ENCODE measurements at places on chromosomes 12 and 14.

DNA sequence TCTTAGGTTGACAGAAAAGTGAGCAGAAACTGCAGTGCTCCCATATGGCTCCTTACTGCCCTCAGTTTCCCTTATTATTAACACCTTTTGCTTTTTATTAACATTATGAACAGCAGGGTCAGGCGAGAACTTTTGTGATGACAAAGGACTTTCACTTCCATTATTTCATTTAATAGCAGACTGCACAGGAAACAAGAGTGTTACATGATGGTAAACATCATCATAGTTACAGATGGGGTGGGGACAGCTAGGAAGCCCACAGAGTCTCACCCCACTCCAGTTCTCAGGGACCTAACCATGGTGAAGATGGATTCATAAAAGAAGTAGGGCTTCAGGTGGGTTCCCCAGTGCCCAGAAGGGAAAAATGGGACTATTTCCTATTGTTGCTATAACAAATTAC lies 110.1 kb upstream of the PELI2 start:
- no peak for DNase-seq

- no peak for DNase-seq
Measured at GRCh38 chr14:34673702-34674101, 40.7 kb downstream of the CFL2 start.

DNA sequence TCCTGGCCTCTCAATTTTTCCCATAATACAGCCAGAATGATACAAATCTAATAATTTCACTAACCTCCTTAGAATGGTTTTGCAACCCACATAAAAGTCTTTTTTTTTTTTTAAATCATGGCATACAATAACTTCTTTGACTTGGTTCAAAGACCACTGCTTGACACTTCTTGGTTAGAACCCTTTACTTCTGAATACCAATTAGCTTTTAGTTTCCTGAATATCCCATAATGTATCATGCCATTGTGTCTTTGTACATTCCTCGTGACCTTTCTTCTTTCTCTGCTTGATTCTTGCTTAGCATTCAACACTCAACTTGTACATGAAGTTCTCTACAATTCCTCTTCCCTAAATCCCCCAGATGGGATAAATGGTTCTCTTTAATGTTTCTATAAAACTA lies 19.3 kb downstream of the KLHL28 start:
- no peak for DNase-seq

- DNase-seq = no peak
Measured at GRCh38 chr12:1880153-1880845, 38.2 kb downstream of the CACNA2D4 start.

GRCh38 chr12:111046896-111047295 lies 126.5 kb upstream of the MYL2 start:
- no peak for DNase-seq

- DNase-seq = peak; percentile 77
Measured at GRCh38 chr14:69093631-69094421, 59.1 kb downstream of the DCAF5 start.

DNA sequence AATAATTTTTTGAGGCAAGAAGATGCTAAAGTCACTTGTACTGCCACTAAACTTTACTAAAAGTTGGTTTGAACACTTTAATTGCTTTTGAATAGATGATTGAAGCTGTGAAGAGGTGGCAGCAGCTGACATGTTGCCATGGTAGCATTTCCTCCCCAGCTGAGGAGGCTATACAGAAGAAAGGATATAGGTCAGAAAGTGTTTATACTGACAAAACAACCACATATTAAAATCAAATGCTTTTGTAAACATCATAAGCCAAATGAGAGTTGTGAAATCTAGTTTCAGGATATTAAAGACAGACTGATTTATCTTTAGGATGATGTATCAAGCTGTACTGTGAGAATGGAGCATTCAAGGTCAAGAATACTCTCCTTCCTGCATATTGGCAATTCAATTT lies 41.7 kb downstream of the TSPAN19 start:
- peak; percentile 51 for DNase-seq

DNA sequence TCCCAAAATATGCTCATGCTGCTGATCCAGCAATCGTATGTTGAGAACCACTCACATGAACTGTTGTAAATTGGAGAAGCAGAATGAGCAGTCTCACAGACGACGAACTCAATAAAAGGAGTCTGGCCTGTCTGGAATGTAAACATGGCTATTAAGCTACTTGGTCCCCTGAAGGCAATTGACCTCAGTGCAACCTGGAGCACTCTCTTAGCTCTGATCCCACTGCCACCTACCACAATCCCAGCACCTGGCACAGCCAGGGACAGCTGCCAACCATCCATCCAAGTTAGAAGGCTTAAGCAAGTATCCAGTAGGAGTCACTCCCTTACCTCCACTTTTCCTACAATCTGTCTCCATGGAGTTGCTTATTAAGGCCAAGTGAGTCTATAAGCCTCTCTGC lies 406.9 kb upstream of the CLEC14A start:
- DNase-seq = no peak

GRCh38 chr14:87785897-87786296 lies 207.1 kb downstream of the GALC start:
- no peak for DNase-seq

GRCh38 chr12:109386059-109386433 lies 38.3 kb downstream of the MYO1H start:
- no peak for DNase-seq

DNA sequence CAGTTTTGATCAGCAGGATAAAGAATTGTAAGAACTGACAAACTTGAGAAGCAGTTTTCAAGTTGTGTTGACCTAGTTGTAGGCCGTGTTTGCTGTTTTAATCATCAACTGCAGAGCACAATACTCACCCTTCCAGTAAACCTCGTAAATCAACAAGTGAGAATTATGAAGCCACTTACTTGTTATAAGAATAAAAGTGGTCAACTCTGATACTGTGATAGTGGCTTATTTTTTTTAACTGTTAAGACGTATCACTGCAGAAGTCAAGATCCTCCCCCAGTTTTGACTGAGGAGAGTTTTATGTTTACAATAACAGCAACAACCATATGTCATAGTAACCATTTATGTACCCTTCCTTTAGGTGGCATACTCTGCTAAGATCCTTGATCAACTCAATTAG lies 100.8 kb upstream of the DACT1 start:
- DNase-seq = no peak

DNA sequence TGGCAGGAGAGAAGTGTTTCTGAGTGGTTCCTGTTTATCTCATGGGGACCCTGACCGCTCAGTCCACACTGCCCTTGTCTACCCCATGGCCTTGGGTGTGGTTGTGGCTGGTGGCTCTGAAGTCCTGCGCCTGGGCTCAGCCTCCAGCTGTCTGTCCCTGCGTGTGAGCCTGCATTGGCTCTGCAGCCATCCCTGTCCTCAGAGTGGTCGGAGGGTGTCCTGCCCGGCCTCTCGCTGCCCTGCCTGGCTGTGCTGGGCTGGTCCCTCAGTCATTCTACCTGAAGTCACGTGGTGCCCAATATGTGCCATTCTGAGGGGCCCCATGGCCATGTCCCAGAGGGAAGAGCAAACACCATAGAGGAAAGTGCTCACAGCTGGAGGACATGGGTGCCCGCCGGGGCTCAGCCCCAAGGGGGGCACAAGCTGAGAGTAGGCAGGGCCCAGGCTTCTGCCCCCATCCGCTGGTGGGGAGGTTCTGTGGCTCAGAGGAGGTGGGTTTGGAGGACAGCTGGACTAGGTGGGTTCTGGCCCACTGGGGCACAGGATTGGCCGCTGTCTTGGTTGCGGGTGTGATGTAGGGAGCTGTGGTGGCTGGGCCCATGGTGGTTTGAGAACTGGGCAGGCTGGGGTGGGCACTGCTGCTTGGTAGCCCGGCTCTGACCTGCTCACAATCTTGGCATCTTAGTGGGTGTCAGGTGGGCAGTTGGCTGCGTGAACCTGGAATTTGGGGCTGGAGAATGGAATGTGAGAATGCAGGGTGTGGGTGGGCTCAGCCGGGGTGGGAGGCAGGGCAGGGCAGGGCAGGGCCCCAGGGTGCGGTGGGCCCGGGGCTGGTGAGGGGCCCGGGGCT lies 11.6 kb downstream of the TEDC1 start:
- no peak for DNase-seq

DNA sequence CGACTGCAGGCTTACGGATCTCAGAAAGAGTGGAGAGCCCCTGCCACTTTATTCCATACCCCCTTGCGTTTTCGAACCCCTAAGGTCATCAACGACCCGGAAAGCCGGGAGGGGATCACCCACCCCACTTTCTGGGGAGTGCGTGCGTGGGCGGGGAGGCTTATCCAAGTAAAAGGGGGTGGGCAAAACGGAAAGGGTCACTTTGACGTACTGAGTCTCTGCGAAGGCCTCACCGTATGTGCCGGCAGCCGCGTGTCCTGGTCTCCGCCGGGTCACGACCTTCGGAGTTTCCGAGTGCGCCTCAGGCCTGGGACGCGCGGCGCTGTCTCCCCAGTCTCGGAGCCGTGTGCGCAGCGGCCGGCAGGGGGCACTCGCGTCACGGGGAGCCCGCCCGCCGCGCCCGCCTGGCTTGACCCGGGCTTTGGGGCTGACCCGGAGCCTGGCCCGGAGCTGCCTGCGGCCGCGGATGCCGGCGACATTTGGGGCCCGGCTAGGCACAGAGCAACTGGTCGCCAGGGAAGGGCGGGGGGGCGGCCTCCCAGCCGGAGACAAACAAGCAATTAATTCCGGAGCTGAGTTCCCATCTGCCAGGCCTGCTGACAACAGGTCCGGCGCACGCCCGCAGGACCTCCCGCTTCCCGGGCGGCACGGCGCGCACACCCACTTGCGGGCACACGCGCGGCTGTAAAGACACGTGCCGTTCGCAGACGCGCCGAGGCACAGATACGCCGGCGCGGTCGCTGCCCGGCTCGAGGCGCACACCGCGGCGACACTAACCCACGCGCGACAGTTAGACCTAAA lies 890 bp upstream of the KIF26A start:
- DNase-seq = peak; percentile 63

- no peak for DNase-seq
Measured at GRCh38 chr14:64663174-64663573, 41.0 kb upstream of the PLEKHG3 start.

DNA sequence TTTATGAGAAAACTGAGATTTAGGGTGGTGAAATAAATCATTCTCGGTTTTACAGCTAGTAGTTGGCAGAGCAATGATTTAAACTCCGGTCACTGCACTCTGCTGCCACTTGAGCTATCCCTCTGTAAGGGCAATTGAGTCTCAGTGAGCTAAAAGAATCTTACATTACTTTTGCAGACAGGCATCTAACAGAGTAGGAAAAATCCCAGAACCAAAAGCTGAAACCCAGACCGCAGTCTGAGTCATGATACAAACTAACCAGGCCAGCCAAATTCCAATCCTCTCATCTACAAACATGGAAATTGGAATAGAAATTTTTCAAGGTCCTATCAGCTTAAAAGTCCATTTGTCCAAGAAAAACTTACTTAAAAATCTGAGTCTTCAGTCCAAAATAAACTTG lies 73.7 kb downstream of the ANKS1B start:
- DNase-seq = peak; percentile 78

GRCh38 chr12:106581543-106582248 lies 1.1 kb upstream of the RFX4 start:
- DNase-seq = peak; percentile 18

DNA sequence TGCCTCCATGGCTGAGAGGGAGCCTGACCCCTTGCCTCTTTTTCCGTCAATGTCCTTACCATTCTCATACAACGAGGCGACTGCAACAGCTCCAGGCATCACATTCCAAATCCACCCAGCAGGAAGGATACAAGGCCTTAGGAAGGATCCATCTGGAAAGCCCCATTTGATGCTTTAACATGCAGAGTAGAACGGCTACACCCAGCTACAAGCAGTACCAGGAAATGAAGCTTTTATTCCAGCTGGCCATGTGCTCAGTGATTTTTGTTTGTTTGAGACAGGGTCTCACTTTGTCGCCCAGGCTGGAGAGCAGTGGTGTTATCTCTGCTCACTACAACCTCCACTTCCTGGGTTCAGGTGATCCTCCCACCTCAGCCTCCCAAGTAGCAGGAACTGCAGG lies 124.8 kb downstream of the TMEM132D start:
- DNase-seq = no peak

- peak; percentile 70 for DNase-seq
Measured at GRCh38 chr12:76247026-76247646, 101.1 kb downstream of the BBS10 start.

DNA sequence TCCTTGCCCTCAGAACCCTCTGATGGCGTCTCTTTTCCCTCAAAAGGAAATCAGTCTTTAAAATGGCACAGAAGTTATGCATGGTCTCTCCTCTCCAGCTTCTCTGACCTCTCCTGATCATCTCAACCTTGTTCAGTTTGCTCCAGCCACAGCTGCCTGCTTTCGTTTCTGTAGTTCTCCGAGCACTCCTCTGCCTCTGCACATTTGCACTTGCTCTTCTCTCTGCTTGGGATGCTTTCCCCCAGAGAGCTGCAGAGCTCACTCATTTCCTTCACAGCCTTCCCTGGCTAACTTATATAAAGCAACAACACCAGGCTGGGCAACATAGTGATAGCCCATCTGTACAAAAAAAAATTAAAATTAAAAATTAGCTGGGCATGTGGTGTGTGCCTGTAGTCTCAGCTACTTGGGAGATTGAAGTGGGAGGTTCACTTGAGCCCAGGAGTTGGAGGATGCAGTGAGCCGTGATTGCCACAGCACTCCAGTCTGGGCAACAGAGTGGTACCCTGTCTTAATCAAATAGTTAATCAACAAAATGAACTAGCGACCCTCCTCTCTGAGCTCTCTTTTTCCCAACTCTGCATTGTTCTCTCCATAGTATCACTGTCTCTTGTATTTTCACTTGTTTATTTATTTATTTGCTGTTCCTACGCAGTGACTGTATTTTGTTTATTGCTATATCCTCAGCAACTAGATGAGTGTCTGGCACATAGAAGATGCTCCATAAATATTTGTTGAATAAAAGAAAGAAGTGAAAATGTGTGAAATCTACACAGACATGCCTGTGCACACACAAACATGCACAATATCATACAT lies 37.7 kb downstream of the PPFIBP1 start:
- no peak for DNase-seq

DNA sequence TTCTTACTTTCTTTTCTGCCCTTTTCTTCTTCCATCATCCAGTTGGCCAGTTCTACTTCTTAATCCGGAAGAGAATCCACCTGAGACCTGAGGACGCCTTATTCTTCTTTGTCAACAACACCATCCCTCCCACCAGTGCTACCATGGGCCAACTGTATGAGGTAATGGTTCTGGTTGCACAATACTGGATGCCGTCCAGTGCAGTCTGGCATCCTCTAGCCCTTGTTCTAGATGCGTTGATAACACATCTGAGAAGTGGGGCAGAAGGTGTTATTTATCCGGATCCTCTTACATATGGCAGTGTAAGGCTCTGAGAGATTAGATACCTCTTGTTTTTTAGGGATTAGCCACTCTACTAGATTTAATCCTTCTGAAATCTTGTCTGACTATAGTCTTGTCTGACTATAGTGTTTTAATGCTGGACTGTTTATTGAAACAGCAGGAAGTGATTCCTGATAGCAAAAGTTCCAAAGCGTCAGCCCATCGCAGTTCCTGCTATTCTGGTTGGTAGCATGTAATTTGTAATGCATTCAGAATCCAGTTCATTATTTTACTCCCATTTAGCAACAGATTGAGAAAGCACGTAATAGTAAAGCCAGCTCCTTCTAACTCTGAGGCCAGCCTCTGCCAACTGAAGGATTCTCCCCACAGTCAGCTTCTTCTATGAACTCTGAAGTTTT lies 7.9 kb downstream of the GABARAPL1 start:
- peak; percentile 90 for DNase-seq

All from choroid plexus epithelial cell (primary cell).